GM23338 (cell line): ENCODE measurements at places on chromosomes 6 and 20. TPM values are rescaled to one million over a fixed set of nuclear protein-coding genes. Genes with fewer than 3 reads are reported as not detected.

DNA sequence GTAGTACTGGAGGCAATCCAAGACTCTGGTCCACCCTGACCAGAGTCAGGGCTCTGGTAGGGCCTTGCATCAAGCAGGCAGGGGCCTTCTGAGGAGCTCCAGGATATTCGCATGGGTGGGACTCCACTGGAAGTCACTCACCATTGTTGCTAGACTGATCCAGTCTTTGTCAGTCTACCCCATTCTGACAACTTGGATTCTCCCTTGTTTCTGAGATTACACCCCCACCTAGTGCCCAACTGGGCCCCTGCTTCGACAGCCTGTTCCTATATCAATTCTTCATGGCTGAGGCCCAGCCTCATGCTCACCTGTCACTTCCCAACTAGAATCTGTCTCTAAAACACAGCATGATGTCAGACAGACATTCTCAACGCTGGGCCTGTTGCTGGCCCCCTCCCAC is 5.2 kb downstream of the SLC35D3 start:
- peak; percentile 71 for DNase-seq
- no peak overlapping the region for H3K4me3 ChIP-seq
- no peak overlapping the region for H3K27ac ChIP-seq

- H3K4me3 ChIP-seq = no peak overlapping the region
- H3K36me3 ChIP-seq = no peaks in the 10 kb centered on the region; the same call in 1 of the 2 replicates
- no peak overlapping the region for H3K27ac ChIP-seq
- DNase-seq = no peak
- no peaks in the 10 kb centered on the region for H3K27me3 ChIP-seq
Measured at GRCh38 chr6:111586554-111586953, 19.1 kb downstream of the TRAF3IP2 start.

Gene TMEM200A
- polyA plus RNA-seq = 6.7 and 7.1 TPM in 2 replicates

Gene HMGCLL1
- polyA plus RNA-seq = 0.19 TPM in 1 of 2 replicates, not detected in the other

DNA sequence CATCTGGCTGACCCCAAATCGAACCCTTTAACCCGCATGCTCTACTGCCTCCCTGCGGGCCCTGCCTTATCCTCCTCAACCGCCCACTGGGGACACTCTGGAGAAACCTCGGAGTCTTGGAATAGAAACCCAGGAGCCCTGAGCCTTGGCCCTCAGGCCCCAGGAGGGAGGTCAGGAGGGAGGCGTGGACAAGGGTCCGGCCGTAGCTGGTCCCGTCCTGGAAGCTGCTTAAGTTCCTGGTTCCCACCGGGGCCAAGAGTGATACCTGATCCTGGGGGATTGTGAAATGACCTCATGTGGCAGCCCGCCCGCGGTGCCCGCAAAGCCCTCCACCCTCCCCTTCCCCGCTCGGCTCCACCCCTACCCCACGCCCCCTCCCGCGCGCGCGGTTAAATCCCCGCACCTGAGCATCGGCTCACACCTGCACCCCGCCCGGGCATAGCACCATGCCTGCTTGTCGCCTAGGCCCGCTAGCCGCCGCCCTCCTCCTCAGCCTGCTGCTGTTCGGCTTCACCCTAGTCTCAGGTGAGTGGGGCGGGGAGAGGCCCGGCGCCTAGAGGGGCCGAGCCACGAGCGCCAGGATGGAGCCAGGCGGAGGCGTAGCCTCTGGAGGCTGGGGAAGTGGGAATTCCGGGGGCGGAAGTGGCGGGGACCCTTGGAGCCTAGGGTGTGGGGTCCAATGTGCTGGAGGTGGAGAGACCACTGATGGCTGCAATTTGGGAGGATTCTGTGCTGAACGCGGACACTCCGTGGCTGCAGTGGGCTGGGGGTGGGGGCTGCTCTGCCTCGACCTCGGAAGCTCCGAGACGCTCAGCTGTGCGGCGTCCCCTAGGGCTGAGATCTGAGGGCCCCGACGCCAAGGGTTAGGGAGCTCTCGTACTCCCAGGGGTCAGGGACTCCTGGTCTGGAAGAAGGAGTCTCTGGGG is at the start of gene WFDC2:
TSS of gene WFDC2 (plus strand) at position 418 of the 926 bp plus-strand sequence. CDS start at position 447, 29 bp downstream.
- peaks cover 28% of the 10 kb centered on the region for H3K4me1 ChIP-seq
- no peaks in the 10 kb centered on the region; the same call in 1 of the 2 replicates for H3K36me3 ChIP-seq
- DNase-seq = peak; percentile 82
- H3K27ac ChIP-seq = peak within 1 kb of the TSS; percentile 32; the same call in 1 of the 2 replicates
- H3K4me3 ChIP-seq = peak within 1 kb of the TSS; percentile 85

Gene PRL
- polyA plus RNA-seq = not detected in 2 replicates

GRCh38 chr6:44133003-44133931 is 5.9 kb downstream of the TMEM63B start:
- peak overlapping the region; percentile 59; the same call in 1 of the 2 replicates for H3K27ac ChIP-seq
- peak overlapping the region; percentile 45; the same call in 1 of the 2 replicates for H3K4me3 ChIP-seq
- no peaks in the 10 kb centered on the region for H3K27me3 ChIP-seq
- DNase-seq = peak; percentile 58

GRCh38 chr20:13817342-13817741 is 32.5 kb downstream of the NDUFAF5 start:
- H3K27me3 ChIP-seq = no peaks in the 10 kb centered on the region
- no peaks in the 10 kb centered on the region for H3K4me1 ChIP-seq
- H3K4me3 ChIP-seq = no peak overlapping the region
- DNase-seq = no peak
- no peak overlapping the region for H3K27ac ChIP-seq

Gene SLC17A1
- polyA plus RNA-seq = not detected in 2 replicates

DNA sequence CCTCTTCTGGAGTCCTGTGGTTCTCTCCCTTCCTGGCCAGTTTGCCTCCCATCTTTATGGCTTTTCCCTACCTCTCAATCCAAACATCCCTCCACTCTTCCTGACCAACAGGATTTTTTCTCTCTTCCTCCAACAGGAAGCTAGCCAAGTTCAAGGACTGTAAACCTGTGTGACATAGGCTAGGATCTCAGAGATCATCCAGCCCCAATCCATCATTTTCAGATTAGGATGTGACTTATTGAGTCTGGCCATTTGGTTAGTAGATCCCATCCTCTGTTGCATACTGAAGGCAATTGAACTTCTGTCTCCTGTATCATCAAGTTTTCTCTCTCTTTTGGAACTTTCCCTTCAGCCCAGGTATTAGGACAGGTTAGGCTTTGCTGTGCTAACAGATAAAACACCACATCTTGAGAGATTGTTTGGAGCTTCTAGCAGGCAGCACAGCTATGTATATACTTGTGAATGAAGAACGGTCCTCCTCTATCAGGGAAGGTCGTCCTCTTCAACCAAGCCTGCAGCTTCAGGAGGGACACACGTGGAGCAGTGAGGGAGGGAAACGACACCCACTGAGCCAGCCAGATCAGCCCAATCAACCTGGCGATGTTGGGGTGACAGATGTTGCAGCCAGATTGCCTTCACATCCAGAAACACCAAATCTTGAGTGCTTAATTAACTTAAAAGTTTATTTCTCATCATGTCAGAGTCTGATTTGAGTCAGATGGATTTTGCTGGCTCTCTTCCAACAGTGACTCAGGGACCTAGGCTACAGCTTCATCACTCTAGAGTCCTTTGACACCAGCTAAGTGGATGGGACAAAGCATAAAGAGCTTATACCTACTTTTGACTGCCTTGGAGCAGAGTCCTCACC is 106.8 kb downstream of the GJA10 start:
- H3K4me1 ChIP-seq = no peaks in the 10 kb centered on the region; the same call in 1 of the 2 replicates
- H3K27me3 ChIP-seq = no peaks in the 10 kb centered on the region
- no peak overlapping the region for H3K27ac ChIP-seq

Gene PBOV1
- not detected in 2 replicates for polyA plus RNA-seq

DNA sequence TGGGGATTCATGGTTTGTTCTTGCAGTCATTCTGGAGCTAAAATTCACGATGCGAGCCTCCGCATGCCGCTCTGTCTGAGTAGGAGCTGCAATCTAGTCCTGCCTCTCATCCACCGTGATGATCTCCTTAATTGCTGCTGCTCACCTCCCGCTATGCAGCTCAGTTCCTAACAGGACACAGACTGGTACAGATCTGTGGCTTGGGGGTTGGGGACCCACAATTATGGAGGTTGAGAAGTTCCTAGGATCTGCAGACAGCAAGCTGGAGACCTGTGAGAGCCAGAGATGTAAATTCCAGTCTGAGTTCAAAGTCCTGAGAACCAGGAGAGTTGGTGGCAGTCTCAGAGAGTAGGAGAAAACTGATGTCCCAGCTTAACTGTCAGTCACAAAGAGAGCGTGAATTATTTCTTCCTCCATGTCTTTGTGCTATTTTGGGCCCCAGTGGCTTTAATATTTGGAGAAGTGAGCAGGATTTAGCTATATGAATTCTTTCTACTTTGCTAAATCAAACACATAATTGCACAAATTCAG is 378.7 kb upstream of the MAN1A1 start:
- H3K36me3 ChIP-seq = no peaks in the 10 kb centered on the region
- no peaks in the 10 kb centered on the region for H3K27me3 ChIP-seq
- DNase-seq = no peak
- no peak overlapping the region for H3K4me3 ChIP-seq
- H3K4me1 ChIP-seq = 0 out of 2 replicates have a peak, but pooled peaks cover 5% of the 10 kb centered on the region
- H3K27ac ChIP-seq = no peak overlapping the region

DNA sequence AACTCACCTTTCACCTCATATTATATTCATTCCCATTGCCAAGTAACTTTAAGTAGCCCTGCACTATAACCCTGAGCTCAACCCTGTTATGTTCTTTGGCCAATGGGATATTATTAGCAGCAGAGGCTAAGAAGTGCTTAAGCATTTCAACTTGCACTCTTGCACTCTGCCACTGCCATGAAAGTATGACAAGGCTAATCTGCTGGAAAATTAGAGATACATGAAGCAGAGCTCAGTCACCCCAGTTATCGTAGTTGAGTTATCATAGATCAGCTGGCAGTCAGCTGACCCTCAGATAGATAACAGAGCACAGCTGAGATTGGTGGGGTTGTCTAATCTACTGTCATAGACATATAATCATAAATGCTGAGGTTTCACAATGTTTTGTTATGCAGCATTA is 209.4 kb upstream of the RUNX2 start:
- no peak overlapping the region for H3K4me3 ChIP-seq
- H3K36me3 ChIP-seq = no peaks in the 10 kb centered on the region
- H3K27me3 ChIP-seq = no peaks in the 10 kb centered on the region
- DNase-seq = no peak
- H3K27ac ChIP-seq = no peak overlapping the region

GRCh38 chr6:4451081-4451480 is 315.7 kb upstream of the ECI2 start:
- H3K4me3 ChIP-seq = no peak overlapping the region
- no peaks in the 10 kb centered on the region for H3K27me3 ChIP-seq
- no peaks in the 10 kb centered on the region; the same call in 1 of the 2 replicates for H3K36me3 ChIP-seq

- H3K4me3 ChIP-seq = no peak overlapping the region
- H3K27me3 ChIP-seq = no peaks in the 10 kb centered on the region
- no peak overlapping the region for H3K27ac ChIP-seq
- DNase-seq = no peak
- peaks cover 16% of the 10 kb centered on the region for H3K4me1 ChIP-seq
Measured at GRCh38 chr6:133428295-133428694, 187.1 kb downstream of the EYA4 start.

- no peak overlapping the region for H3K4me3 ChIP-seq
- H3K4me1 ChIP-seq = no peaks in the 10 kb centered on the region
- DNase-seq = no peak
- no peaks in the 10 kb centered on the region for H3K27me3 ChIP-seq
- no peaks in the 10 kb centered on the region for H3K36me3 ChIP-seq
- no peak overlapping the region for H3K27ac ChIP-seq
Measured at GRCh38 chr20:63313349-63314014, 20.5 kb downstream of the COL20A1 start.

- 0 out of 2 replicates have a peak, but pooled peaks cover 5% of the 10 kb centered on the region for H3K36me3 ChIP-seq
- H3K4me3 ChIP-seq = peak overlapping the region; percentile 95
- H3K27me3 ChIP-seq = peaks cover 40% of the 10 kb centered on the region
- peak overlapping the region; percentile 97 for H3K27ac ChIP-seq
- DNase-seq = peak; percentile 68
- H3K4me1 ChIP-seq = 0 out of 2 replicates have a peak, but pooled peaks cover 8% of the 10 kb centered on the region
Measured at GRCh38 chr6:113857556-113858479, 673 bp downstream of the MARCKS start.

Gene RBM39
- polyA plus RNA-seq = 413 and 420 TPM in 2 replicates

GRCh38 chr6:125950293-125950692 is 6.3 kb upstream of the HINT3 start:
- H3K4me1 ChIP-seq = peaks cover 3% of the 10 kb centered on the region; the same call in 1 of the 2 replicates
- H3K4me3 ChIP-seq = no peak overlapping the region
- H3K27me3 ChIP-seq = no peaks in the 10 kb centered on the region
- peak; percentile 64 for DNase-seq
